ENCODE measurements at places on chromosomes 4 and X. TPM values are rescaled to one million over a fixed set of nuclear protein-coding genes. Genes with fewer than 3 reads are reported as not detected.

Gene VCX3B
- total RNA-seq, result not detected

Gene MAGEB17
- 0.13 TPM for total RNA-seq

Gene RBMXL3
- total RNA-seq, result not detected

Gene TLR10
- total RNA-seq, result not detected

Gene HELT
- not detected for total RNA-seq

Gene PCDH10
- 1.0 TPM for total RNA-seq

Gene TMEM128
- total RNA-seq, result 29.3 TPM

Gene UGT2B11
- total RNA-seq, result not detected

Gene BEX2
- total RNA-seq, result 0.57 TPM

Gene GYPE
- total RNA-seq, result not detected

Gene FGG
- total RNA-seq, result not detected

Gene NLRP2B
- not detected for total RNA-seq

Gene L1CAM
- 0.29 TPM for total RNA-seq

Gene MEPE
- total RNA-seq, result not detected

Gene ZNF718
- 8.9 TPM for total RNA-seq

Gene CT45A10
- not detected for total RNA-seq

Gene SMIM43
- total RNA-seq, result 3.3 TPM

Gene PAGE2
- total RNA-seq, result not detected

Gene FGA
- not detected for total RNA-seq

Gene RHOXF2B
- not detected for total RNA-seq

Gene AMOT
- total RNA-seq, result 0.23 TPM

Gene GRIA2
- total RNA-seq, result not detected

Gene EPGN
- total RNA-seq, result 0.26 TPM

Gene PRKG2
- total RNA-seq, result 0.06 TPM

Gene SLC26A1
- total RNA-seq, result not detected

Gene ARFIP1
- total RNA-seq, result 45.1 TPM

Gene CXorf66
- total RNA-seq, result not detected

Gene GRK4
- 6.7 TPM for total RNA-seq

Gene TBC1D25
- total RNA-seq, result 9.7 TPM

Gene PCYT1B
- total RNA-seq, result not detected

Gene ZGRF1
- 17.4 TPM for total RNA-seq

Gene PPP4R3C
- not detected for total RNA-seq

Gene GCNA
- 2.2 TPM for total RNA-seq

Gene PTPN13
- total RNA-seq, result not detected

Gene CT45A5
- not detected for total RNA-seq

Gene TMSB15C
- 4.7 TPM for total RNA-seq

Gene EOLA1
- 8.7 TPM for total RNA-seq

Gene CC2D2A
- total RNA-seq, result 31.5 TPM

Gene KDR
- 19.3 TPM for total RNA-seq

Gene KIAA1210
- total RNA-seq, result not detected

Gene EBP
- 37.7 TPM for total RNA-seq

Gene S100P
- not detected for total RNA-seq

Gene MAGEB2
- not detected for total RNA-seq

Gene OTC
- not detected for total RNA-seq

Gene ARX
- total RNA-seq, result not detected

Gene SH3RF1
- 10.5 TPM for total RNA-seq

Gene NPY1R
- total RNA-seq, result not detected

Gene RAP1GDS1
- total RNA-seq, result 113 TPM

Gene SSX2B
- total RNA-seq, result not detected

Gene KLHL13
- 0.13 TPM for total RNA-seq

Gene KLHL5
- total RNA-seq, result 52.1 TPM

Gene SLC6A14
- total RNA-seq, result not detected

Gene SHROOM3
- total RNA-seq, result 0.46 TPM

Gene SMIM31
- total RNA-seq, result not detected

Gene PRAF2
- 17.5 TPM for total RNA-seq

Gene PLAC1
- total RNA-seq, result not detected

Gene GLRA3
- total RNA-seq, result not detected

Gene NPY2R
- not detected for total RNA-seq

All from LHCN-M2 (cell line).